ENCODE measurements at places on chromosomes 1 and 21.

GRCh38 chr1:163195728-163196448 is 6.8 kb downstream of the RGS5 start:
- no peak for DNase-seq

DNA sequence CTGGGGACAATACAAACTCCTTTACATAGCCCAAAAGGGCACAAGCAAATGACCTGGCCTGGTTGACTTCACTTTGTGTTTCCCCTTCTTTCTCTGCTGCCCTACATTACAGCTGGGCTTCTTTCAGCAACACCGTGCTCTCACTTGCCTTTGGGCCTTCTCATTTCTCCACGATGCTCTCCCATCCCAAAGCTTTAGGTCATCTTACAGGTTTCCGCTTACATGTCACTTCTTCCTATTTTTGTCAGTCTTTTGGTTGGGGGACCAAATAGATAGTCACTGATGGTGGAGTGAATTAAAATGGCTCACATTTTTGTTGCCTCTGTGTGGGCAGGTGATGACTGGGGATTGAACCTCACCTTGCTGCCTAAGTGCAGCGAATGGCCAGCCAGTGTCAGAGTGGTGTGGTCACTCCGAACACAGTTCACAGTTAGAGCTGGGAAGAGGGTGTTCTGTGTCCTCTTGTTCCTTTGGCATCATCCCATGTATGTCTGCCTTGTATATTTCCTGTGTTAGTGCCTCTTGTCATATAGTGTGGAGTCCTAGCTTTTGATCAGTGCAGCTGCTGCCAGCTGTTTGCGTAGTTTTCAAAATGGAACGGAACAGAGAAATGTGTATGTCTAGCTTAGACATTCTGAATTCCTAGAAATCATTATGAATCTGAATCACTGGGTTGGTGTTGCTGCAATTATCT is 134.8 kb downstream of the NOS1AP start:
- DNase-seq: no peak

DNA sequence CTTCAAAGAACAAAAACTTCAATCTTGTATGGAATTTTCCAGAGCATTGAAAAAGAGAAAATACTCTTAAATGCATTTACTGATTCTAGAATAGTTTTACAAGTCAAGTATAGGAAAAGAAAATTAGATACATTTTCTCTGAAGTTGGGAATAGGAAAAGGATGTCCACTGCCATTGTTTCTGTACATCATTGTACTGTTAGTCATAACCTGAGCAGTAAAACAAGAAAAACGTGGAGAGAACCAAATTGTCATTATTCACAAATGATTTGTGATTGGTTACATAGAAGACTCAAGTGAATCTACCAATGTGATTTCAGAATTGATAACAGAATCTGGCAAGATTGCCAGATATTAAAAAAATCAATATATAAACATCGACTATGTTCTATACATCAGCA is 27.4 kb downstream of the PRKACB start:
- no peak for DNase-seq

DNA sequence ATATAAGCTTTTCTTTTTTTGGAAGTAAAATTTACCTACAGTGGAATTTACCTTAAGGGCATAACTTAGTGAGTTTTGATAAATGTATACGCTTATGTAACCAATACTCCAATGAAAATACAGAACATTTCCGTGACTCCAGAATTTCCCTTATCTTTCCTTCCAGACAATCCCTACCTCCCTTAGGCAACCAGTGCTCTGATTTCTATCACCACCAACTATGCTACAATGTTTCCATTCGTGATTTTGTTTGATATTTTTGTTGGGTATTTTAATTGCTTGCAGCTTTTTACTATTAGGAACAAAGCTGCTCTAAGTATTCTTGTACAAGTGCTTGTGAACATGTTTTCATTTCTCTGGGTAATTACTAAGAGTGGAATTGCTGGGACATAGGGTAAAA is 14.6 kb downstream of the IFT25 start:
- DNase-seq: no peak

GRCh38 chr1:39524171-39524570 is 32.7 kb downstream of the BMP8A start:
- DNase-seq: no peak

Data from NCI-H187 (cell line).